ENCODE measurements at places on chromosomes 5 and 9.

DNA sequence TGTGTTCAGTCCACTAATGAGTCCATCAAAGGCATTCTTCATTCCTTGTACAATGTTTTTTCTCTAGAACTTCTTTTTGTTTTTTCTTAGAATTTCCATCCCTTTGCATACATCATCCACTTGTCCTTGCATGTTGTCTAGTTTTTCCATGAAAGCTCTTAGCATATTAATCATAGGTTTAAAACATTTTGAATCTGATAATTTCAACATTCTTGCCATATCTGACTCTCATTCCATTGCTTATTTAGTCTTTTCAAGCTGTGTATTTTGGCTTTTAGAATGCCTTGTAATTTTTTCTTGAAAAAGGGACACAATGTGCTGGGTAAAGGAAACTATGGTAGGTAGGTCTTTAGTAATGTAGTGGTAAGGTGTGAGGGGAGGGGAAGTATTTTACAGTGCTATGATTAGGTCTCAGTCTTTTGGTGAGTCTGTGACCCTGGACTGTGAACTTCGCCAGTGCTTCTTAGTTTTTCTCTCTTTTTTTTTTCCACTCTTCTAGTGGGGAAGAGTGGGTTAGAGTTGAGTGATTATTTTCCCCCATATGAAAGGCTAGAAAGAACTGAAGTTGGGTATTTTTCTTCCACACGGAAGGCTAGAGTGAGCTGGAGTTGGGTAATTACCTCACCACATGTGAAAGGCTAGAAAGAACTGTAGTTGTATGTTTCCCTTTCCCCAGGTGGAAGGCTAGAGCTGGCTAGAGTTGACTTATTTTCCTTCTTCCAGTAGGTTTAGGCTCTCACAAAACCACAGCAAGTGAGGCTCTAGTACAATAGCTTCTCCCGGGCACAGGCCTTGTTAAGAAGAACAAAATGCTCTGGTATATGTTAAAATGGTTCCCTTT lies 172.1 kb downstream of the SNX18 start:
- peak; percentile 36 for DNase-seq

DNA sequence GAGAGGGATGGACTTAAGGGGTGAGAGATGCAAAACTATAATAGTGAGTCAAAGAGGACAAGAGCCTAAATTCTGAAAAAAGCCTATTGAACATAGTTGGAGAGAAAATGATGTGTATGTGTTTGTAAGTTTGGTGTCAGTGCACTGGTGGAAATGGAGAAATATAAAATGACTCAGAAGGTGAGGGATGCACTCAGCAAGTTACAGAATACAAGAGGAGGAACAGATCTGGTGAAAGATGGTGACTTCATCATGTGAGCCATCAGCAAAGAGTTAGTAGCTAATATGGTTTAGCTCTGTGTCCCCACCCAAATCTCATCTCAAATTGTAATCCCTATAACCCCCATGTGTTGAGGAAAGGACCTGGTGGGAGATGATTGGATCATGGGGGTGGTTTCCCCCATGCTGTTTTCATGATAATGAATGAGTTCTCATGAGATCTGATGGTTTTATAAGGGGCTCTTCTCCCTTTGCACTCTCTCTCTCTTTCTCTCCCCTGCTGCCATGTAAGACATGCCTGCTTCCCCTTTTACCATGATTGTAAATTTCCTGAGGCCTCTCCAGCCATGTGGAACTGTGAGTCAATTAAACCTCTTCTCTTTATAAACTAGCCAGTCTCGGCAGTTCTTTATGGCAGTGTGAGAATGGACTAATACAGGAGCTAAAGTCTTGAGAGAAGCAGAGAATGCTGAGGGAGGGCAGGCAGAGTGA lies 30.4 kb upstream of the FYB1 start:
- no peak for DNase-seq

DNA sequence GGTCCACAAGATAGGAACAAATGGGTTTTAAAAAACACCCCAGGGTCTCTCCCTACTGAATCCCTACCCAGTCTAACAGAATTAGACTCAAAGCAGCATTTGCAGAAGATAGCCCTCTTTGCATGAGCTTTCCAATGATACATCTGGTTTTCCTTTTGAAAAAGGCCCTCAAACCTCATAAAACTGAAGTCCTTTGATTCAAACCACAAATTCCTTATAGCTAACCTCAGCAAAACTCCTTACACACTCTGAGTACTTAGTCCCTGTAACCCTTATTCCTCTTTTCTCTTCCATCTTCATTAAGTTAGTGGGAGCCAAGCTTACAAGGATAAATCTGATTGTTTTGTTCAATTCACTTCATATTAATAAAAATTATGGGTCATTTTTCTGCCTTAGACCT lies 90.5 kb upstream of the TNC start:
- peak; percentile 90 for DNase-seq

DNA sequence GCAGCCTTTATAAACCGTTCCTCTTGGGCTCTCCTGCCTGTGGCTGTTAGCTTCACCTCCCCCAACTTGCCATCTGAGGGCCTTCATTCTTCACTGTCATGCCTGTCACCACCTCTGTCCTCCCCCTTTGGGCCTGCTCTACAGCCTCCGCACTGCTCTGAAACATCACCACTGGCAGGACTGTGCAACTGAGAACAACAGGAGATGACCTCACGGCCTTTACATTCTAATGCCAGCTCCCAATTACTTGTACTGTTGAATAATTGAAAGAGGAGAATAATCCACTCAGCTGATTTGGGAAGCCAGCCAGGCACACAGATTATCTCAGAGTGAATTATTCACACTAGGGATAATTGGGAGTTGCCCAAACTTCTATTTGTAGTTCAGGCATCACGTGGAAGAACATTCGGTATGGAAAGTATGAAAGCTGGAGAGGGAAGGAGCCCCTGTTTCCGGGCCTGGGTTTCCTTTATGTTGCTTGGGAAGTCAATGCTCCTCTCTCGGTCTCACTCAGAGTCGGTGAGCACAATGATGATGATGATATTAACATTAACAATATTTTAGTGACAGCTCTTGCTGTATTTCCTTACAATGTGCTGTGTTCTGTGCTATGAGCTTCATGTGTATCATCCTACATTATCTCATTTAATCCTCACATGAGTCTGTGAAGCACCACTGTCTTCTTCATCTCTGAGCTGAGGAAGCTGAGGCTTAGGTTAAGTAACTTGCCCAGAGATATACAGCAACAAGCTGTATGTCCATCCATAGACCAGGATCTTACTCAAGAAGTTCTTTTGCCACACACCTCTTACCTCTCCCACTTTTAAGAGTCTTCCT lies 99.3 kb upstream of the LRRTM2 start:
- DNase-seq = peak; percentile 78

DNA sequence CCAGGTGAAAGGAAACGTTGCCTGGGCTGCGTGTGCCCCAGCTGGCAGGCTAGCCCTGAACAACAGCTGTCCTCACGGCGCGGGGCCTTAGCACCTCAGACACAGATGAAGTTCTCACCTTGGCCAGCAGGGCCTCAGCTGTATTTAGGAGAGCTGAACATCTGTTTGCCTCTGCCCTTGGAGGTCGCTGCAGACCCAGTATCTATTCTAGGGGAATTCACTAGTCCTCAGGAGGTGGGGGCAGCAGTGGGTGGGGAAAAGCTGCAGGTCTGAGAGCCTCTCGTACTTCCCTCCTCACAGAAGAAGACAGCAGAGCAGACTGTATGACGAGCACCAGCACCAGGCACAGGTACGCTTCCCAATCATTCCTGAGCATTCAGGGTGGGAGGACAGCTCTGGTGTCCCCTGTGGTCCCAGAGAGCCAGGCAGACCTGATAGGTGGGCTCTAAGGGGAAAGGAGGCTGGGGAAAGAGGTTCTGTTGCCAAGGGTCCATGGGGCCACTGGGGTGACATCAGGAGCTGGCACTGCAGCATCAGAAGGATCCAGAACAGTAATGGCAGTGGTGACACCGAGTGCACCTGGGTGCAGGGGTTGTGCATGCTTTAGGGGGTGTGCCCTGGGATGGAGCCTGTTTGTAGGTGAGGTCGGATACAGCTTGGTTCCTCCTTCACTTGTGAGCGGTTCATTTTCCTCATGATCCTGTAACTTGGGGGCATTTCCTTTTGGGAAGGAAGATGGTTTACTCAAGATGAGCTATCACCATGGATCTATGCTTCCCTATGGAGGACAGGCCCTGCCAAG lies 13.8 kb downstream of the CD74 start:
- DNase-seq = no peak

- DNase-seq = no peak
Measured at GRCh38 chr9:97772145-97772544, 75.0 kb upstream of the XPA start.

DNA sequence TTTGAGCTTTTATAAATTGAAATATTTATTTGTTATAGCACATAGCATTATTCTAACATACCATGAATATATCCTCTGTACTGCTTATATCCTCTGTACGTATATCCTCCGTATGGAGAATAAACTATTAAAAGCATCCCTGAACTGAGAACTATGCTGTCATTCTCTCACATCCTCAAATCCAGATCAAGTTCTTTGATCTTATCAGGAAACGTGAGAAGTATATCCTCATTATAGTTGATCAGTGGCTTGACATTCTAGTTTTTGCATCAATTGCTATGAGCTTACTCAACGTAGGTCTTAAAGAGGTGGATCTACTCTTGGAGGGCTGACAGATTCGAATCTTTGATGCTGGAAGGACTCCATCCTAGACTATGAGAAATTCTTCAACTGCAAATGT lies 37.4 kb downstream of the IL7R start:
- DNase-seq = no peak

DNA sequence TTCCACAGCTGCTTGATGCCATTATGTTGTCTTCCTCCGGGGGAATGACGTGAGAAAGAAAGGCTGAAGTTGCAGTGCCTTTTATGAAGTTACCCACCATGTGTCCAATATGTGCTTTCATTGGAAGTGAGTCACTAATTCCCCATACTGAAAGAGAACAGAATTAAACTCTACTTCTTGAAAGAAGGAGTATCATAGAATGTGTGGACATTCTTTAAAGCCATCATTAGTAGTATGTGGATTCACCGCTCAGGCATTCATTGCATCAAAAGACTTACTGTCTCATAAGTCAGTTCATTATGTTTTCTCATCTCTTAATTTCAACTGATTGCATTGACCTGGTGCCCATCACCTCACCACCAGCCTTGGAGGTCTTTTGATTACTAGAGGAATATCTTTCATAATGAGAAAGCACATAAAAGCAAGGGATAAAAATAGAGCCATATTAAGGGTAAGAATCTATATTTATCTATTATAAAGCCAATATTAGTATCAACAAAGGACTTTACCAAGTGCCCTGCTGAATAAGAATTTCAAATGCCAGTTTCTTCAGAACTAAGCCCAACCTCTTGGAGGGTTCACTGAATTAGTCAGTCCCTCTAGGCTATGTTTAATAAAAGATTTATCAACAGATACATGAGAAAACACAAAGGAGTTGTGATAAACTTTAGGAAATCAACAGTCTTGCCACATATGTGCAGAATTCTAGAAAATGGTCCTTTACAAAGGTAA lies 516.1 kb downstream of the NTRK2 start:
- no peak for DNase-seq

DNA sequence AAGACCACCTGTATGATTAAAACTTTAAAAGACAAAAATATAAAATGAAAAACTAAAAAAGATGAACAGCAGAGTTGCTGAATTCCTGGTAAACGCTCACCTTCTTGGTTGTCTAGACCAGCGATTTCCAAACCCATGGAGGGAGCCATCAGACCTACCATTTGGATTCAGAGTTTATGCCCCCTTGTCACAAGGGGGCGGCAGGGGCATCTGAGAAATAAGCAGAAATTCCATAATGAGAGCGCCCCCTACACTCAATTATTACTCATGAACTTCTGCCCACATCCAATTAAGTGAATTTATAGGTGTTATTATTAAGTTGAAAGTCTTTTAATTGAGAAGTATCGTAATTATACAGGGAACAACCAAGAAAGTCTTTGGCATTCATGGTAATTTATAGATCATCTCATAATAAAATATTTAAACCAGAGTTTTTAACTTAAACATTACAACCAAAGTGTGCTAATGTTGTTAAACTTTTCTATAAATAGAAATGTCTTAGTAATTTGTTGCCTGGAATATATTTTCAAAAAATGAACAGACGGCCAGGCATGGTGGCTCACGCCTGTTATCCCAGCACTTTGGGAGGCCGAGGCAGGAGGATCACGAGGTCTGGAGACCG lies 35.2 kb upstream of the SPATA31C2 start:
- peak; percentile 79 for DNase-seq

GRCh38 chr5:13830536-13830935 lies 114.0 kb downstream of the DNAH5 start:
- no peak for DNase-seq

DNA sequence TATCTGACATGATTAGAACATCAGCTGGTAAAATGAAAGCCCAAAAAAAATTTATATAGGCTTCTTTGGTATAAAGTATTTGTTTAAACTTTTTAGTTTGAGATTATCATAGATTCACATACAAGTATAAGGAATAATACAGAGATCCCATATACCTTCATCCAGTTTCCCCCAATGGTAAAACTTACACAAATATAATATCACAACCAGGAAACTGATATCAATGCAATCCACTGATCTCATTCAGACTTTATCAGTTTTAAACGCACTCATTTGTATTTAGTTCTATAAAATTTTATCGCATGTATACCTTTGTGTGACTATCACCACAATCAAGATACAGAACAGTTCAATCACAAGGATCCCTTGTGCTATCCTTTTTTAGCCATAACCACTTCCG lies 3.8 kb downstream of the FAM114A2 start:
- DNase-seq = no peak

- peak; percentile 10 for DNase-seq
Measured at GRCh38 chr5:147216552-147217154, 18.2 kb upstream of the STK32A start.

DNA sequence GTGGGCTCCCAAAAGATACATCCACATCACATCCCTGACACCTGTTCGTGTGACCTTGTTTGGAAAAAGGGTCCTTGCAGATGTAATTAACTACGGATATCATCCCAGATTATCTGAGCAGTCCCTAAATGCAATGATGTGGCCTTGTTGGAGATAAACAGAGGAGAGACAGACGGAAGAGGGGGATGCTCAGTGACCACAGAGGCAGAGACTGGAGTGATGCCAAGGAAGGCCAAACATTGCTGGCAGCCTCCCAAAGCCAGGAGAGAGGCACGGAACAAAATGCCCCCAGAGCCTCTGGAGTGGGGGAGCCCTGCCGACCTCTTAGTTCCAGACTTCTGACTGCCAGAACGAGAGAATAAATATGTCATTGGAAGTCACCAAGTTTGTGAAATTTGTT lies 15.0 kb upstream of the VAV2 start:
- no peak for DNase-seq

All from fibroblast of upper back skin (primary cell).